ENCODE measurements at places on chromosomes 1 and 21. TPM values are rescaled to one million over a fixed set of nuclear protein-coding genes. Genes with fewer than 3 reads are reported as not detected.
A peak's percentile ranks its signal among the peaks of the same experiment; 100 is the strongest.

Gene MCOLN2
- total RNA-seq: 3.1 TPM

Gene TFF2
- not detected for total RNA-seq

Gene UQCRHL
- total RNA-seq: 0.91 TPM

DNA sequence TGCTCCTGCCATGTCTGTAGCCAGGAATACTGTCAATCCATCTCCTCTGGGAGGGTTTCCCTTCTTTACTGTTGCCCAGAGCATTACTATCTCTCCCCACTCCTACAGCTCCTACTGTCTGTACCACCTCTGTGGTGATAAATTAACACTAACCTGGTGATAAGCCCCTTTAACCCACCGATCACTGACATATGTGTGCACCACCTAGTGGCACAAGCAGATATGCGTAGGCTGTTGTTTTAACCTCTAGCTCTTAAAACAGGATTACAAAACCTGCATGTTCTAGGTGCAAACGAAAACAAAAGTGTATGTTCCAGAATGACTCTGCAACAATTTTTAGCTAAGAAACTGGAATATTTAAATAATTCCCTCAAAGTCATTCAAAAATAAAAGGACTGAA is 93.9 kb upstream of the BEND5 start:
- H3K27me3 ChIP-seq: no peaks in the 10 kb centered on the region
- peak; percentile 17 for DNase-seq
- no peak overlapping the region for H3K27ac ChIP-seq

GRCh38 chr1:14600405-14601112 is 2.1 kb downstream of the KAZN start:
- DNase-seq: peak; percentile 22
- peaks cover 3% of the 10 kb centered on the region for H3K4me1 ChIP-seq
- no peaks in the 10 kb centered on the region for H3K36me3 ChIP-seq
- H3K27me3 ChIP-seq: no peaks in the 10 kb centered on the region

DNA sequence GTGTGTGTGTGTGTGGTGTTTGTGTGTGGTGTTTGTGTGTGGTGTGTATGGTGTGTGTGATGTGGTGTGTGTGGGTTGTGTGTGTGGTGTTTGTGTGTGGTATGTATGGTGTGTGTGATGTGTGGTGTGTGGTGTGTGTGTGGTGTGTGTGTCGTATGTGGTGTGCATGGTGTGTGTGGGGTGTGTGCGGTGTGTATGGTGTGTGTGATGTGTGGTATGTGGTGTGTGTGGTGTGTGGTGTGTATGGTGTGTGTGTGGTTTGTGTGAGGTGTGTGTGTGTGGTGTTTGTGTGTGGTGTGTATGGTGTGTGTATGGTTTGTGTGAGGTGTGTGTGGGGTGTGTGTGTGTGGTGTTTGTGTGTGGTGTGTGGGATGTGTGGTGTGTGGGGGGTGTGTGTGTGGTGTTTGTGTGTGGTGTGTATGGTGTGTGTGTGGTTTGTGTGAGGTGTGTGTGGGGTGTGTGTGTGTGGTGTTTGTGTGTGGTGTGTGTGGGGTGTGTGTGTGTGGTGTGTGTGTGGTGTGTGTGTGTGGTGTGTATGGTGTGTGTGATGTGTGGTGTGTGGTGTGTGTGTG is 106.2 kb upstream of the ADAR start:
- H3K4me3 ChIP-seq: no peak overlapping the region
- H3K4me1 ChIP-seq: peaks cover 2% of the 10 kb centered on the region
- H3K27ac ChIP-seq: no peak overlapping the region
- no peaks in the 10 kb centered on the region for H3K27me3 ChIP-seq

Measured in kidney (tissue), 22 donors.